ENCODE measurements at places on chromosomes 16 and 17.
A peak's percentile ranks its signal among the peaks of the same experiment; 100 is the strongest.

DNA sequence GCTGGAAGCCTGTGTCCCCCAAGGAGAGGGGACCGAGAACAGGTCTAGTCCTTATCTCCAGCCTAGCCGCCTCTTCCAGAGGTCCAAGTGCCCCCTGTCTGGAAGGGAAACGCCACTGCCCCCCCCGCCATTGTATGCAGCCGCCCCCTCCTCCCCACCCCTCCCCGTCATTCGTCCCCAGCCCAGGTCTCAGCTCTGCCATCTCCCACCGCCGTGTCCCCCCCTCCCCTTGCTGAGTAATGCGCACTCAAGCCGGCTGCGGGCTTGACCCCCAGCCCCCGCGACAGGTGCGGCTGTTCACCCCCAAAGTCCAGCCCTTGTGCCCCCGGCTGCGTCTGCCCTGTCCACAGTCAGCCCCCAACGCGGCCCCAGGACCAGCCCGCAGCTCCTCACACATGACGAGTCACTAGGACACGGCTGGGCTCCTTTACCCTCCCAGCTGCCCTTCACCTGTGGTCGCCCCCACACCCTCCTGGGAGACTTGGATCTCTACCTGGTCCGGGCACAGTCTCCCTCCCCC lies 622 bp downstream of the GPRC5B start:
- DNase-seq: peak; percentile 17

DNA sequence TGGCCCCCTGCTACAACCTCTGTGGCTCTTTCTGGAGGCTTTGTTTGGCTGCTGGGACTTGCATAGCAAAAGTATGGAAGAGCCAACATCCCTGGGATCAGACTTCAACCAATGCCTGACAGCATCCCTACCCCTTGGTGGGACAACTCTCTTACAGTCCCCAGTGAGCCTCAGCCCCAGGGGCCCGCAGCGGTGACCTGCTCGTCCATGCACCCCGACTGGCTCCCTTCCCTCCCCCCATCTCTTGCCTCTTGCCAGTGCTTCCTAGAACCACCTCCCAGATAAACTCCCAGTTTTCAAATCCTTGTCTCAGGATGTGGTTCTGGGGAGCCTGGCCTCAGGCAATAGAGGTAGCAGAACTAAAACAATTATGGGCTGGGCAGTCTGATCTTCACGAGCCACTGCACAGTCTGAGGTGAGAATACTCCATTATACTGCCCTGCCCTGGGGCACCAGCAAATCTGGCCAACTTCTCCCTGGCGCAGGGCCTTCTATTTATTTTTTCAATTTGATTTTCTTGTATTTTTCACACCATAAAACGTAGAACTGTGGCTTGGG lies 86.6 kb upstream of the BRD7 start:
- DNase-seq: no peak

DNA sequence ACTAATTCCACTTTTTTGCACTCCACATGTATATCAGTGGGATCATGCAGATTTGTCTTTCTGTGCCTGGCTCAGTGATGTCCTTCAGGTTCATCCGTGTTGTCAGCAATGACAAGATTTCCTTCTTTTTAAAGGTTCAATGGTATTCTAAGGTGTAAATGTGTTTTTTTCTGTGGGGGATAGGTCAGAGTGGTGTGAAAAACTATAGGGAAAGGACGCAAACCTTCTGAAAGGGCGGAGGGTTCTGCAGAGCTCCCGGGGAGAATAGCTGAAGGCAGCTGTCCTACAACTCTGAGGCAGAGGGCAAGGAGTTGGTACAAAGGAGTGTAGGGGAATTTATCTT lies 21.9 kb upstream of the CSNK1D start:
- no peak for DNase-seq

GRCh38 chr17:81821603-81822311 lies 11.3 kb downstream of the MCRIP1 start:
- no peak for DNase-seq

- DNase-seq: no peak
Observed at GRCh38 chr17:979212-979538, 401 bp downstream of the NXN start.

DNA sequence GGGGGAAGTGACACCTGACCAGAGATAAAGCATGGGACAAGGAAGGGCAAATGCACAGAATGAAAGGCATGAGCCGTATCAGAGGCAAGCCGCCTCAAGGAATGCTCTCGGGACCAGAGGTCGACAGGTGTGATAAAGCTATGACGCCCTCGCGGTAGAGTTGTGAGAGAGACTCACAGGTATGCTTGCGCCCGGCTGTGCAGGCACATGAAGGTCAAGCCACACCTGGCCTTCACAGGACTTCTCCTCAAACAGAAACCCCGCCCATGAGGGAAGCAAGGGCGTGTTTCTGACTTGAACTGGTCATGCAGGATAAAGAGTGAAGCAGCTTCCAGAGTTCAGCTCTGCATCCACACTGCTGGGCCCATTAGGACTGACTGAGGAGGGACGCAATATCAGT lies 7.8 kb downstream of the NCBP3 start:
- no peak for DNase-seq

- no peak for DNase-seq
Observed at GRCh38 chr16:27429330-27429871, 27.4 kb downstream of the IL21R start.

DNA sequence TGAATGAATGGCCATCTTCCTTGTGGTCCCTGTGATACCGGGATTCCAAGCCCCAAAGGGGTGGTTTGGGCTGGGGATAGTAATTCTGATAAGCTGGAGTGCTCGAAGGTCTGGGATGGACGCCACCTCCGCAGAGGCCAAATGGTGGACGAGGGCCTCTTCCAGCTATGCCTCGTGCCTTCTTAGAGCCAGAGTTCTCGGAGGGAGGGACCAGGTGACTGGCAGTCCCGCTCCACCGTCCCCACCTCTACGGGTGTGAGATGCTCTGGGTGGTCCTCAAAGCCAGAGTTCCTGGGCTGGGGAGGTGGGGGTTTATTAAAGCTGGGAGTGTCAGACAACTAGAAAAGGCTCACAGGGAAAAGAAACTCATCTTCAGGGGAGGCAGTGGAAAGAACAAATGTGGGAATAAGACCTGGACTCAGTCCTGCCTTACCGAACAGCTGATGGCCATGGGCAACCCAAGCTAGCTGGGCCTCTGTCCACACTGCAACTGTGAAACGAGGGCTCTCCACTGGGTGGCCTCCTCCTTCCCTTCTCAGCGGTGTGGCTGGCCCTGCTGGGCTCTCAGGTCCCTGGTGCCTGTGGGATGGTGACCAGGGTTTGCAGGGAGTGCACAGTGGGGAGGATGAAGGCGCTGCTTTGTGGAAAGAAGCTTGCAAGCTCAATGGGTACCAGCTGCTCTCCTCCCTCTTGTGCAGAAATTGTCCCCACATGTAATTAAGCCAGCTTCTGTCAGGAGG lies 75.2 kb downstream of the N4BP1 start:
- no peak for DNase-seq

GRCh38 chr17:49916854-49917515 lies 52.0 kb upstream of the DLX4 start:
- no peak for DNase-seq

- no peak for DNase-seq
Observed at GRCh38 chr16:58152246-58152868, 23.2 kb upstream of the CFAP20 start.

Data from stimulated activated CD4-positive, alpha-beta T cell treated with anti-CD3 and anti-CD28 coated beads, Interleukin-2, amount 100 ng/mL, for 24 hours (primary cell).